HepG2 (cell line): ENCODE measurements at places on chromosomes 4 and X. TPM values are rescaled to one million over a fixed set of nuclear protein-coding genes. Genes with fewer than 3 reads are reported as not detected.

DNA sequence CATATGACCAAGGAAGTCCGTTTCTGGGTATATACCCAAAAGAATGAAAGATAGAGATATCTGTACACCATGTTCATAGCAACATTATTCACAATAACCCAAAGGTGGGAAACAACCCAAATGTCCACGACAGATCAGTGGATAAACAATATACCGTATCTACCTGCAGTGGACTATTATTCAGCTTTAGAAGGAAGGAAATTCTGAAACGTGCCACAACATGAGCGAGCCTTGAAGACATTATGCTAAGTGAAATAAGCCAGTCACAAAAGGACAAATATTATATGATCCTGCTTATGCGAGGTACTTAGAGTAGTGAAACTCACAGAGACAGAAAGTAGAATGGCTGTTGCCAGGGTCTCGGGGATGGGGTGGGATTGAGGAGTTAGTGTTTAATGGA, 75.0 kb downstream of the ANAPC4 start:
- no peak for DNase-seq

The TREX2 gene
- 0.18 TPM in 1 of 2 replicates, not detected in the other for total RNA-seq

GRCh38 chr4:73617256-73617655, 3.0 kb downstream of the RASSF6 start:
- DNase-seq = no peak

- DNase-seq = no peak
Observed at GRCh38 chr4:5256421-5256820, 205.1 kb downstream of the STK32B start.

DNA sequence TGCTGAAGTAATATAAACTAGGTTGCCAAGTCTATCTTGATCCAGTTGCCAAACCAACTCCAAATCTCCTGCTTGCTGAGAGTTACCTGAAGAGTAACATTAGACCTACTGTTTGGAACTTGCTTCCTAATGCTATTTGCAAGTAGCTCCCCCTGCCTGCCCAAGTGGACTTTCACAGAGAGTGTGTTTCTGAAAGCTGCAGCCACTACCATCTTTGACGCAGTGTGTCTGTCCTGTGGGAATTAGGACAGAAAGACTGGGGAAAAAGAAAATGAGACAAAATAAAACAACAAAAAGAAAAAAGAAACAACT, 195.0 kb upstream of the HS3ST1 start:
- no peak for DNase-seq

DNA sequence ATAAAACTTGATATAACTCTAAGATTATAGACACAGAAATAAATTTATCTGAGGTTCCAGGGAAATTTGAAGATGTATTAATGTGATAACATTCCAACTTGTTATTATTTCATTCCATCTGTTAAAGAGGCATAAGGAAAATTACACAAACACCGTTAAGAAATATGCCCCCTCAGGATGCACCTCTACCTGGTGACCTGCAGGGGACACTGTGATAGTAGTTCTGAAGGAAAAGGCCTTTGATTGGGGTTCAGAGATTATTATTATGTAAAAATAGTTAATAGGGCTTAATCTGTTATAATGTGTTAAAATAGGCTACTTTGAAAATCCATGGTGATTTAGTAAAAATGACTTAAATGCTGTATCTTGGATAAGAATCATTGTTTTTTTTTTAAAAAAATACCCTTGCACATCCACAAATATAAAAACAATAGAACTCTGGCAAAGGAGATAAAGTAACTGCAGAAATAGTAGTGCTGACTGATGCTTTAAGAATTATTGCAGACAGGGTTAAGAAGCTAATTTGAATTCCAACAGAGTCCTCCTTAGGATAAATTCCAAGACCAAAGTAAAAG, 6.1 kb upstream of the ABRAXAS1 start:
- DNase-seq = peak; percentile 34
